ENCODE measurements at places on chromosomes 12 and 14. TPM values are rescaled to one million over a fixed set of nuclear protein-coding genes. Genes with fewer than 3 reads are reported as not detected.

DNA sequence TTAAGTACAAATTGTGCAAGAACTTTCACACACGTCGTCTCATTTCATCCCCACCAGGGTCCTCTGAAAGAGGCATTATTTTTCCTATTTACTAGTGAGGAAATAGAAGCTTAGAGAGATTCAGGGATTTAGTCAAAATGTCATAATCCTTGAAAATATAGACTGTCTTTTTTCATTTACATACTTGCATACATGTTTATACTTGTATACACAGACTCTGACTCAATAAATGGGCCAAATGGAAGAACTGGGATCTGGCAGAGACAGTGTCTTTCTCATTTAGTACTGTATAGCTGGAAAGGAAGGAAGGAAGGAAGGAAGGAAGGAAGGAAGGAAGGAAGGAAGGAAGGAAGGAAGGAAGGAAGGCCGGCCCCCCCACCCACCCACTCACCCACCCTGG, 357.7 kb upstream of the SOX5 start:
- no peak overlapping the region for H3K27ac ChIP-seq
- H3K4me3 ChIP-seq = no peak overlapping the region
- H3K27me3 ChIP-seq = no peaks in the 10 kb centered on the region
- no peaks in the 10 kb centered on the region for H3K4me1 ChIP-seq

GRCh38 chr14:61675291-61675690, 20.0 kb upstream of the HIF1A start:
- no peak overlapping the region for H3K27ac ChIP-seq
- H3K4me3 ChIP-seq = no peak overlapping the region
- H3K36me3 ChIP-seq = no peaks in the 10 kb centered on the region
- H3K4me1 ChIP-seq = peaks cover 9% of the 10 kb centered on the region
- H3K27me3 ChIP-seq = peaks cover 2% of the 10 kb centered on the region

The TPH2 gene
- total RNA-seq = not detected

The SYNDIG1L gene
- total RNA-seq = not detected

The HOXC6 gene
- total RNA-seq = not detected

Data from activated T-helper 1 cell treated with anti-CD3 and anti-CD28 coated beads, Interleukin-12 subunit alpha, Interleukin-12 subunit beta, Interleukin-2, Interleukin-4 antibody, amounts not matched to agents 30 ng/mL and 10 ng/mL and 1 ng/mL, durations not matched to agents 14 hours and 24 hours and 36 hours (primary cell).